CD4-positive, CD25-positive, alpha-beta regulatory T cell (primary cell): ENCODE measurements at places on chromosomes 2 and 18. TPM values are rescaled to one million over a fixed set of nuclear protein-coding genes. Genes with fewer than 3 reads are reported as not detected.

GRCh38 chr18:76765649-76766048, 56.7 kb upstream of the ZNF236 start:
- H3K27me3 ChIP-seq: peaks cover 3% of the 10 kb centered on the region
- H3K36me3 ChIP-seq: no peaks in the 10 kb centered on the region
- DNase-seq: no peak
- H3K4me3 ChIP-seq: no peak overlapping the region

DNA sequence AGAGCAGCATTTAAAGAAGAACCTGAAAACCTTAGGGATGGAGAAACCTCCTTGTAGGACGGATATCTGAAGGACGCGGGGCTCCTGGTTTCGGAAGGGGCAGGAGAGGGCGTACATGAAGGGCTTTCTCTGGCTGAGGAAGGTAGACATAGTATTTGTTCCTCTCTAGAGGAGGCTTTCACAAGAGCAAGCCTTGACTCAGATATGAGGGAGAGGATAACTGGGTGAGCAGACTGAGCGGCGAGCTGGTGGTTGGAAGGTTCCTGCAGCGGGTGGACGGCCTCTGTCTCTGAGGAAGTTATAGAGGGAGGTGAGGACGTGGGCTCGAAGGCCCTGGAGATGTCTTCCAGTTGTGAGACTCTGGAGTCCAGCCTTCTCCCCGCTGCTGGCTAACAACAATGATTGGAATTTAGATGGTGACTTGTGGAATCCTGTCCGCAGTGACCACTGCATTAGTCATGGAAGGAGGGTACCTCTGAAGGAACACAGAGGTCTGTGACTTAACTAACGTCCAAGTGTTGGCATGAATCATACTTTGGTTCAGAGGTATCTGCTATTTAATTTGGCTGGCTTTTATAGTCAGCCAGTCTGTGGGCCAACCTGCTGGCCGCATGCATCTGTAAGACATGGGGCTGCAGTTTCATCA, 80.9 kb downstream of the ASAP2 start:
- no peaks in the 10 kb centered on the region for H3K36me3 ChIP-seq
- DNase-seq: no peak
- no peaks in the 10 kb centered on the region for H3K4me1 ChIP-seq
- H3K27me3 ChIP-seq: peaks cover 7% of the 10 kb centered on the region

DNA sequence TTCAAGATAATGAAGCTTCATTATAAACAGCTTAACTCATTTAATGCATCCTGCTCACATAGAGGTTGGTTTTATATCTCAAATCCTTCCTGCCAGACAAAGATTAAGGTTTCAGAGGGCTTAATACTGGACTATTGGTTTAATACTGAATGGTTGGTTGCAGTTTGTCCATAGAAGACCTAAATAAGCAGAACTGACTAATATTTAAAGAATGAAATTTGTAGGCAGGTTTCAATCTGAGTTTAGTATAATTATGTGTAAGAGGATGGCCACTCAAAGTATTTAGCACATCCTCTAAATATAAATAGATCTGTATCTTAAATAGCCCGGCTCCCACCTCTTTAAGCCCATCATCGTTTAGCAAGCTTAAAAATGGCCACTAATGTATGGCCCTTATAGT, 92.5 kb downstream of the EPB41L5 start:
- H3K4me1 ChIP-seq: peaks cover 15% of the 10 kb centered on the region
- no peak overlapping the region for H3K27ac ChIP-seq
- no peak for DNase-seq
- H3K36me3 ChIP-seq: no peaks in the 10 kb centered on the region
- no peaks in the 10 kb centered on the region for H3K27me3 ChIP-seq
- no peak overlapping the region for H3K4me3 ChIP-seq

- no peaks in the 10 kb centered on the region for H3K36me3 ChIP-seq
- no peaks in the 10 kb centered on the region for H3K4me1 ChIP-seq
- no peaks in the 10 kb centered on the region for H3K27me3 ChIP-seq
- H3K27ac ChIP-seq: no peak overlapping the region
Measured at GRCh38 chr18:64115881-64116280, 33.0 kb downstream of the LINC00305 start.

- DNase-seq: no peak
- H3K4me3 ChIP-seq: no peak overlapping the region
- H3K27ac ChIP-seq: no peak overlapping the region
- no peaks in the 10 kb centered on the region for H3K36me3 ChIP-seq
- no peaks in the 10 kb centered on the region for H3K4me1 ChIP-seq
- H3K27me3 ChIP-seq: no peaks in the 10 kb centered on the region
Measured at GRCh38 chr2:29223257-29223656, 108.0 kb downstream of the CLIP4 start.

DNA sequence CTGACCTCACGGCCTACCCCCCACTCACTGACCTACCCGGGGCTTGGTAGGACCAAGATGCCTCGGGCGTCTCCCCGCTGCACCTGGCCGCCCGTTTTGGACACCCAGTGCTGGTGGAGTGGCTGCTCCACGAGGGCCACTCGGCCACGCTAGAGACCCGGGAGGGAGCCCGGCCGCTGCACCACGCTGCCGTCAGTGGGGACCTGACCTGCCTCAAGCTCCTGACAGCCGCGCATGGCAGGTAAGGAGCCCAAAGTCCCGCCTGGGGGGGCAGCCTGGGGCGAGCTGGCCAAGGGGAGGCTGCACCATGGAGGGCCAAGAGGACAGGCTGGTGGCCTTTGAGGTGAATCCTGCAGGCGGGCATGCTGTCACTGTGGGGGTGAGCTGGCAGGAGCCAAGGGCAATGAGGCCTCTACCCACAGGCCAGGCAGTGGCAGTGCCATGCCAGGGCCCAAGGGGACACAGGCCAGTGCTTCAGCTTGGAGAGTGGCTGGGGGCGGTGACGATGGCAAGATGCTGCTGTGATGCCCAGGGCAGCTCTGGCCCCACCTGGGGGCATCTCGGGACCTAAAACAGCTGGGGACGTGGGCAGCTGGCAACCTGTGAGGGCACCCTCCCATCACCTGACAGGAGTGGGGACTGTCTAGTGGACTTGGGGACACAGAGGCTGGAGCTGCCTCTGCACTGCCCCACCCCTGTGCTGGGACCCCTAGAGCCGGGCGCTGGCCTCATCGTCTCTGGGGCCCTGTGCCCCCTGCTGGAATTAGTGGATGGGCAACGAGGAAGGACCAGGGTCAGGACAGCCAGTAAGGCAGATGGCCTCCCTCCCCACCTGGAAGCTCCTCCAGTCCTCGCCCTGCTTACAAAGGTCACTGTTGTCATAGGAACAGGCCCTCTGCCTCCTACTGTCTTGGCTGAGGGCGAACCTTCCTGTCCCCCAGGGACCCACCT, 2.0 kb downstream of the ESPNL start:
- H3K4me1 ChIP-seq: no peaks in the 10 kb centered on the region
- H3K27me3 ChIP-seq: no peaks in the 10 kb centered on the region
- DNase-seq: no peak
- H3K4me3 ChIP-seq: no peak overlapping the region
- H3K36me3 ChIP-seq: no peaks in the 10 kb centered on the region

- H3K27me3 ChIP-seq: no peaks in the 10 kb centered on the region
- H3K4me3 ChIP-seq: no peak overlapping the region
- DNase-seq: no peak
- no peak overlapping the region for H3K27ac ChIP-seq
- peaks cover 24% of the 10 kb centered on the region for H3K4me1 ChIP-seq
Measured at GRCh38 chr2:171244466-171244969, 83.8 kb upstream of the TLK1 start.

DNA sequence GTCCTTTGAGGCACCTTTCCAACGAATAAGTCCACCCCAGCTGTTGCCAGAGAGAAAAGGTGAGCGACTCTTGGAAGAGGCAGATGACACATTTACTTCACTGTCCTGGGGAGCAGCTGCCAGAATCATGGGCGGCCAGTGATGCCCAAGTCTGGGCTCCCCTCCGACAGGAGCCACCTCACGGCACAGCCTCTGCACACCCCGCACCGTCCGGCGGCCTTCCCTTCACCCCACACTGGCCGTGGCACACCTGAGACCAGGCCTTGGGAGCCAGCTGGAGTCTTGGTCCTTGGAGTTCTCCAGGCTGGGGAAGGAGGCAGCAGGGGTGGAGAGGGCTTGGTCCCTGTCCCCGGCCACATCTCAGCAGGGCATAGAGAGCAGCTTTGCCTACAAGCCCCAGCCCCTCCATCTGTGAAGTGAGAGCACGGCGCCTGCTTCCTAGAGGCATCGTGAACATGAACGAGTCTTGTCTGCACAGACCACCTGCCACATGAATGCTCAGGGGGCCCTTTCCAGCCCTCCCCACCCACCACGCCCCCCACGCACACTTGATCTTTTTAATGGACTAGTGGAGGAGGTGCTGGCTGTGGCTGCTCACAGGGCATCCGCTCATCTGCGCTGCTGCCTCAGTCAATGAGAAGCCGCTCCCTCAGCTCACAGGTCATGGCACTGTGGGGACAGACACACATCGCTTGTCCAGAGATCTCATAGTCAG, 400.2 kb upstream of the MYT1L start:
- H3K4me3 ChIP-seq: no peak overlapping the region
- no peaks in the 10 kb centered on the region for H3K4me1 ChIP-seq
- DNase-seq: no peak
- H3K27me3 ChIP-seq: no peaks in the 10 kb centered on the region

- peaks cover 19% of the 10 kb centered on the region for H3K36me3 ChIP-seq
- no peak for DNase-seq
- no peak overlapping the region for H3K27ac ChIP-seq
Measured at GRCh38 chr2:237987268-237987667, 20.5 kb downstream of the UBE2F start.

- no peaks in the 10 kb centered on the region for H3K36me3 ChIP-seq
- H3K27me3 ChIP-seq: no peaks in the 10 kb centered on the region
- no peak overlapping the region for H3K27ac ChIP-seq
- DNase-seq: no peak
Measured at GRCh38 chr2:203685081-203685621, 21.3 kb upstream of the CD28 start.

DNA sequence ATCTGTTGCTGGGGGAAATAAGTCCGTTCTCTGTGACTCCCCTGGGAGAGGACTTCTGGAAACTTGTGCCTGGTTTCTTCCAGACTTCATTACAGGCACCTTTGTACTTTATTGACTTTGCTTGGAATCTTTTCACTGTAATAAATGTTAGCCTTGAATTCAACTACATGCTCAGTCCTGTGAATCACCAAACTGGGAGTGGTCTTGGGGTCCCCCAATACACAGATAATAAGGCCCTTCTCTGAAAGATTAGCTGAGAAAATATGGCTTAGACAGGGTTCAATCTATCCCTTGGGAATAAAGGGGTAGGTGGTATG, 48.7 kb upstream of the KIDINS220 start:
- no peaks in the 10 kb centered on the region for H3K36me3 ChIP-seq
- no peaks in the 10 kb centered on the region for H3K4me1 ChIP-seq
- no peak overlapping the region for H3K4me3 ChIP-seq
- peaks cover 2% of the 10 kb centered on the region for H3K27me3 ChIP-seq
- no peak for DNase-seq

- no peaks in the 10 kb centered on the region for H3K27me3 ChIP-seq
- H3K4me1 ChIP-seq: peaks cover 24% of the 10 kb centered on the region
- peak overlapping the region; percentile 56 for H3K4me3 ChIP-seq
- DNase-seq: peak; percentile 68
Measured at GRCh38 chr2:63866009-63866709, 24.5 kb downstream of the UGP2 start.

GRCh38 chr2:196136151-196136550, 35.2 kb downstream of the STK17B start:
- H3K4me1 ChIP-seq: no peaks in the 10 kb centered on the region
- DNase-seq: no peak
- peaks cover 69% of the 10 kb centered on the region for H3K36me3 ChIP-seq
- no peak overlapping the region for H3K27ac ChIP-seq
- H3K4me3 ChIP-seq: no peak overlapping the region
- H3K27me3 ChIP-seq: no peaks in the 10 kb centered on the region

GRCh38 chr2:42101206-42102023, 53.6 kb downstream of the PKDCC start:
- DNase-seq: peak; percentile 63
- H3K27ac ChIP-seq: peak overlapping the region; percentile 99
- H3K4me1 ChIP-seq: peaks cover 84% of the 10 kb centered on the region
- H3K4me3 ChIP-seq: peak overlapping the region; percentile 62

DNA sequence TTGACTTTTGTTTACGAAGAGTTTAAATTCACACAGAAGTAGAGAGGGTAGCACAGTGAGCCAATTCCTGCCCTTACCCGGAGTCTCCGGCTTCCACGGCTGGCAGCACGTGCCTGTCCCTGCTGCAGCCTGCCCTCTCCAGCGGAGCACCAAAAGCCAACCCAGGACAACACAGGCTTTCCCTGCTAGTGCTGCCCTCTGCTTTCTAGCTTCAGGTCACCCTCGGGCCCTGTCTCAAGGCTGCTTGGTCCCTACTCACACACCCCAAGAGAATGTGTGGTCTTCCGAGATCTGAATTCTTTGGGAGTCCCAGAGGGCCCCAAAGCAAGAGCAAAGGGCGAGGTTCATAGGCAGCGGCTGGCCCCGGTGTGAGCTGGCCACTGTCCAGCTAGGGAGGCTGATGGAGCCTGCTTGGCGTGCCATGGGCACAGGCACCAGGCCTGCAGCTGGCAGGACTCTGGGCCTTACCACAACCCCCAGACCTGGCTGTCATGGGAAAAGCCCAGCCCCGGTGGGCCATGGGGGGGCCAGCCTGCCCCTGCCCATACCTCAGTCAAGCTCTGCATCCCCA, 7.0 kb upstream of the HS6ST1 start:
- no peaks in the 10 kb centered on the region for H3K27me3 ChIP-seq
- peaks cover 9% of the 10 kb centered on the region for H3K4me1 ChIP-seq
- H3K36me3 ChIP-seq: no peaks in the 10 kb centered on the region
- H3K4me3 ChIP-seq: no peak overlapping the region
- H3K27ac ChIP-seq: no peak overlapping the region

- H3K36me3 ChIP-seq: peaks cover 34% of the 10 kb centered on the region
- DNase-seq: no peak
- peaks cover 39% of the 10 kb centered on the region for H3K4me1 ChIP-seq
- no peaks in the 10 kb centered on the region for H3K27me3 ChIP-seq
Measured at GRCh38 chr2:27431395-27431794, 3.0 kb downstream of the NRBP1 start.

- H3K27me3 ChIP-seq: peaks cover 3% of the 10 kb centered on the region
- H3K27ac ChIP-seq: no peak overlapping the region
- H3K36me3 ChIP-seq: no peaks in the 10 kb centered on the region
- no peak for DNase-seq
- no peaks in the 10 kb centered on the region for H3K4me1 ChIP-seq
Measured at GRCh38 chr2:189614585-189614984, 34.0 kb upstream of the SLC40A1 start.

DNA sequence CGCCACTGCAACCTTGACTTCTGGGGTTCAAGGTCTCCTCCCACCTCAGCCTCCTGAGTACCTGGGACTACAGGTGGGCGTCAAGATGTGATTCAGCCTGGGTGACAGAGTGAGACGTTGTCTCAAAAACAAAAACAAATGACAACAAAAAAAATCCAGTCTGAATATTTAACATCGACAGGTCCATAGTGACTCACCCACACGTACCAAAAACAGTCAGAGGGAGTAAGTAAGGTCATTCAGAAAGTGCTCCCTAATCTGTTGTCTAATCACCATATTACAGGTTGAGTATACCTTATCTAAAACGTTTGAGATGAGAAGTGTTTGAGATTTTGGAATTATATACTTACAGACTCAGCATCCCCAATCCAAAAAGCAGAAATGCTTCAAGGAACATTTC, 24.4 kb downstream of the SAP130 start:
- H3K4me3 ChIP-seq: no peak overlapping the region
- H3K27me3 ChIP-seq: no peaks in the 10 kb centered on the region
- DNase-seq: no peak
- peaks cover 84% of the 10 kb centered on the region for H3K36me3 ChIP-seq
- no peaks in the 10 kb centered on the region for H3K4me1 ChIP-seq

- H3K4me3 ChIP-seq: peak overlapping the region; percentile 54
- DNase-seq: peak; percentile 11
- H3K27ac ChIP-seq: no peak overlapping the region
- H3K27me3 ChIP-seq: no peaks in the 10 kb centered on the region
- no peaks in the 10 kb centered on the region for H3K36me3 ChIP-seq
Measured at GRCh38 chr18:35045121-35045520, 3.9 kb downstream of the MAPRE2 start.

Gene KLHL30
- not detected for total RNA-seq

Gene MATN3
- not detected for total RNA-seq

Gene TRAF3IP1
- total RNA-seq: 9.9 TPM

Gene LYPD1
- total RNA-seq: not detected

Gene SPC25
- total RNA-seq: 0.96 TPM
